T-helper 2 cell treated with Interferon-gamma antibody and Interleukin-4, amounts not matched to agents 5 μg/mL and 100 μg/mL, for 36 hours (primary cell): ENCODE measurements at places on chromosomes 2 and 18.

DNA sequence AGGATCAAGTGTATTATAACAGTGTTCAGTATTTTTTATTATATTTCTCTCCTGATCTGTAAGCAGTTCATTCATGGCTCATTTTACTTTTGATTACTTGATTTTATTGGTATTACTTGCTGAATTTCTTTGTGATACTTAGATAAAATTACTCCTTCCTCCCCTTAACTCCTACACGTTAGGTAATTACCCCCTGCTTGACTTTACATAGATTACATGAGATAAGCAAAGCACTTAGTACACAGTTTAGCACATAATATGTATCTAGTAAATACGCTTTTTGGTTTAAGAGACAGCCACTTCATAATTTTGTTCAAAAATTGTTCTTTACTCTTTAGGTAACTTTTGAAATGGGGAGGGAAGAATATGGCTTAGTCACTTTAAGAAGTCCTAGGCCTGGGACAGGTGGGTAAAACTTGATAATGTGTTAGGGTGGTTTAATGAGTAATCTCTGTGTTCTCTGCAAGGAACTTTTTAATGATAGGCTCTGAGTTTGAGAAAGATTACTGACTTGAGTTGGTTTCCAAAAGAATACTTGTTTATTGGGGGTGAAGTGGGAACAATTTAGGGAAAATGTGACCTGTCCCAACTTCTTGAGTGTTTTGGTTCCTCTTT, 80.9 kb downstream of the NCOA1 start:
- DNase-seq = no peak

DNA sequence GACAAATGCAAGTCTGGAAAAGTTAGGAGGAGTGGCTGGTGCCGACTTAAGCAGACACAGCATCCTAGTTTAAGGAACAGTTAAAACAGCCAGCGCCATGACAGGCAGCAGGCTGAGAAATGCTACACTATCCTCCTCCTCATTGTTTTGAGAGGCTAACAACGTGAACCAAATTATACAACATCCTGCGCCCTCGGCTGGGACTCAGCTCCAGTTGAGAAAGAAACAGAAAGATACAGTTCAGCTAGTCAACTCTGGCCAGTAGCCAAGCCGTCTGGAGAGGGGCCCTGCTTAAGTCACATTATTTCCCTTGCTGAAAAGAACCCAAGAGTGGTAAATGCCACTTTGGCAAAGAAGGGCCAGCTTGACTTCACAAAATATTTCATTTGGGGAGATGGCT, 90.2 kb downstream of the BCL11A start:
- no peak for DNase-seq

GRCh38 chr2:27285481-27285880, 3.3 kb downstream of the TRIM54 start:
- DNase-seq = no peak

DNA sequence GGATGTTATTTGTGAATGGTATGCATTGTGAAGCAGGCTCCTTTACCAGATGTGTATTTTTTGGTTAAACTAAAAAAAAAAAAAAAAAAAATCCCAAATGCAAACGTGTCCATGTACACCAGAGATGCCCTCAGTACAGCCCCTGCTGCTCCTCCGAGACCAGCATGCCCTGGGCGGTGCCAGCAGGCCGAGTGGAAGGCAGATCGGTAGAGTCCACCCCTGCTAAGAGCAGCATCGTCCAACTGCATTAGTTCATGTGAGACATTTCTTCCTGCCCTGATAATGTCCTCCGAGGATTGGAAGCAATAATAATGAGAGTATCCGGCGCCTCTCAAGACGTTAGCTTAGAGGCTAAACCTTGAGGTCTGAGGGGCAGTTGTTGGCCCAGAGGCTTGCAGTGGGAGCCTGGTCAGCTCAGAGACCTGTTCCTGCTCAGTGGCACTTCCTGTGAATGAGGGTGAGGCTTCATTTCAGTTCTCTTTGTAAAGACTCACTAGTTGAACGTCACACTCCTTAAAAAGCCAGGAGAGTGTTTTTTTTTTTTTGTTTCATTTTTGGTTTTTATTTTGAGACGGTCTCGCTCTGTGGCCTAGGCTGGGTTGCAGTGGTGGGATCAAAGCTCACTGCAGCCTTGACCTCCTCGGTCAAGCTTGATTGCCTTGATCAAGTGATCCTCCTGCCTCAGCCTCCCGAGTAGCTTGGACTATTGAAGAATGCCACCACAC, 5.6 kb downstream of the SLC66A3 start:
- DNase-seq = no peak

DNA sequence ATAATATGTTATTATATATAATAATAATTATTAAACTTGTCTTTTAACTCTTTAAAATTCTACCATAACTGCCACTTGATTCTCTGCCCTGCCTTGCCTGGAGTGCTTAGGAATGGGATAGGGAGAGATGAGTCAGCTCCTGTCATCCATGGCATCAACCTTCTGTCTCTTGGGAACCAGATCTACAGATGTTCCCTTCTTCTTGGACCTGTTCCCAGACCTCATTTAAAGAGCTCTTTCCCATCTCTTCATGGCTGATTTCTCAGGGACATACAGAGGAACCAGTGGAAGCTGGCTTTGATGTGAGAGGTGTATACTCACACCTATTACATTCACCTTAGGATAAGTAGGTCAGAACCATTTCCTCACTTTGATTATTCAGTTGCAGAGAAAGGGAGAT, 155.3 kb upstream of the MYO3B start:
- DNase-seq = no peak

- DNase-seq = peak; percentile 85
These were observed 54.3 kb downstream of the PKDCC start for GRCh38 chr2:42102024-42102590.

GRCh38 chr18:45724601-45725000, 620 bp downstream of the SLC14A1 start:
- no peak for DNase-seq

DNA sequence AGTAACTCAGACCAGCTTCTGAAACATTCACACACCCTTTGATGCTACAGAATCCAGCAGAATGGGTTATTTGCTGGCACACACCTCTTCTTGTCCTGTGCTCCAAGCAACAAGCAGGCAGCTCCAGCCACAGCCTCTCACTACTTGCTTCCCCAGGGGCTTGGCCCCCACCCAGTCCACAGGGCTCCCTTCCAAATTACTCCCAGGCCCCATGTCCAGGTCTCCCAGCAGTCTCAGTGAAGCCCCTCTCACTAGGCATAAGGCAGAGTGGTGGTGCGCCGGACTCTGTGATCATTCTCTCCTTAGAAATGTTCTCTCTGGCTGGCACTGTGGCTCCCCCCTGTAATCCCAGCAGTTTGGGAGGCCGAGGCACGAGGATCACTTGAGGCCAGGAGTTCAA, 25.9 kb downstream of the ITM2C start:
- no peak for DNase-seq

- no peak for DNase-seq
These were observed 62.9 kb downstream of the ZNF521 start for GRCh38 chr18:25289001-25289631.
